Stimulated activated CD4-positive, alpha-beta T cell treated with anti-CD3 and anti-CD28 coated beads, TNF-alpha, amount 100 ng/mL, for 4 hours (primary cell): ENCODE measurements at places on chromosomes 16 and 17.

GRCh38 chr17:48023400-48024148 is 14.0 kb downstream of the COPZ2 start:
- DNase-seq: no peak

DNA sequence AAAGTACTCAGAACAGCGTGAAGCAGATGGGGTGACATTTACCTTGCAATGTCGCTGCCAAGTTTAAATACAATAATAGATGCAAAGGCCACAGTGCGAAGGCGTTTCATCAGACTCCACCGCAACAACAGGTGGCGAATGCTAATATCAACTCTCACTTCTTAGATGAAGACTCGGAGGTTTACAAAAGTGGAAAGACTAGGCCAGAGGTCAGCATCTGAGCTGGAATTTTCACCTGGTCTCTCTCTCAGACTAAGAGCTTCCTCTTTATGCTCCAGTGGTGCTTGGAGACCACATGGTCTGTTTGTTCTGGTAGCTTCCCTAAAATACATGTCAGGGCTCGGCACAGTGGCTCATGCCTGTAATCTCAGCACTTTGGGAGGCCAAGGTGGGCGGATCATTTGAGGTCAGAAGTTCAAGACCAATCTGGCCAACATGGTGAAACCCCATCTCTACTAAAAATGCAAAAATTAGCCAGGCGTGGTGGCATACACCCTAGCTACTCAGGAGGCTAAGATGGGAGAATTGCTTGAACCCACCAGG is 169.1 kb downstream of the XYLT1 start:
- no peak for DNase-seq

- no peak for DNase-seq
Measured at GRCh38 chr16:69404275-69404805, 18.5 kb upstream of the TERF2 start.

- DNase-seq: no peak
Measured at GRCh38 chr16:10206215-10206614, 24.0 kb upstream of the GRIN2A start.

DNA sequence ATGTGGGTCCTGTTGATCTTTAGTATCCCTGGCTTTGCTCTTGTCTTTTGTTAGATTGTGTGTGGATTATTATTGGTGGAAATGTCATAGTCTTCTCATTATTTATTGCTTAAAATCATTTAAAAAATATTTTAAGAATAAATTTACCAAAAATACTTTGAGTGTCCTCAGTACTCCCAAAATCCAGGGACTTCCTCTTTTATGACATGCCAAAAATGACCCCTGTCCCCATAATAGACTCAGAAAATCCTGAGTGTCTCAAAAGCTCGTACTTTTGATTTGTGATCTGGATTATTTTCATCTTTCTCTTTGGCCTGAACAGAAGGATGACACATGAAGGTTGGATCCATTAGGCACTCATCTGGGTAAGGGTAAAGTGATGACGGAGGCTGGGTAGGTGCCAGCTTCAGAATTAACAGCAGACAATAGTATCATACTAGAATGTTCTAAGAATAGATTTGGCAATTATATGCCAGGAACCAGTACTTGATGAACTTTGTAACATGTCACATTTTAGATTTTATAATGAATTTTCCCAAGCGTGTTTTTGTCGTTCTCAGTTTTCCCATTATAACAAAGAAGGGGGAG is 602.2 kb upstream of the CDH8 start:
- DNase-seq: no peak

DNA sequence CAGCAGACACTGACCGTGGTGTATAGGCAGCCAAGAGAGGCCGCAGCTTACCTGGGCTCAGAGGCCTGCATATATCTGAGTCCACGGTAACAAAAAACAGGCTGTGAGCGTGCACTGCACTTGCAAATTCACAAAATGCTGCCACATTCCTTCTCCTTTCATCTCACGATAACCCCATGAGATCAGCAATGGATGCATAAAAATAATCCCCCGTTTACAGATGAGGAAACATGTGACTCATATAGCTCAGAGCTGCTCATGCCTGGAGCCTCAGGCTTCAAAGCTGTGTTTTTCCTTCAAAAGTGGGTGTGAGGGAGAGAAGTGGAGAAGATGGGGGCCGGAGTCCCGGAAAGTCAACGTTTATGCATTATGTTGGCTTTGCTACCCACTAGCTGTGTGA is 118.3 kb upstream of the FOXF1 start:
- DNase-seq: no peak

DNA sequence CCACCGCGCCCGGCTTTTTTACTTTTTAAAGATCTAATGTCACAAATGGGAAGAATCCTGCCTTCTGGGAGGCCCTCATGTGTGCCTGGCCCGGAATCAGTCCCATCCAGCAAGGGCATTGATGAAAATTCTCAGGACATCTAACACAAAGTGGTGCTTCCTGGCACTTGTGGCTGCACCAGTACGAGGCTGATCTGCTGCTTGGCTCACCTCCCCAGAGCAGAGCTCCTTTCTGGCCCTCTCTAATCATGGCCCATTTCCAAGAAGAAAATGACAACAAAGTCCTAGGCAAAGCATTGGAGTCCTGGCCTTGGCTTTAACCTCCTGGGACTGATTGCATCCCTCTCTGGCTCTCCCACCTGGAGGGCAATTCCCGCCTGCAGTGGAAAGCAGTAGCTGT is 50.7 kb upstream of the SIAH1 start:
- no peak for DNase-seq

DNA sequence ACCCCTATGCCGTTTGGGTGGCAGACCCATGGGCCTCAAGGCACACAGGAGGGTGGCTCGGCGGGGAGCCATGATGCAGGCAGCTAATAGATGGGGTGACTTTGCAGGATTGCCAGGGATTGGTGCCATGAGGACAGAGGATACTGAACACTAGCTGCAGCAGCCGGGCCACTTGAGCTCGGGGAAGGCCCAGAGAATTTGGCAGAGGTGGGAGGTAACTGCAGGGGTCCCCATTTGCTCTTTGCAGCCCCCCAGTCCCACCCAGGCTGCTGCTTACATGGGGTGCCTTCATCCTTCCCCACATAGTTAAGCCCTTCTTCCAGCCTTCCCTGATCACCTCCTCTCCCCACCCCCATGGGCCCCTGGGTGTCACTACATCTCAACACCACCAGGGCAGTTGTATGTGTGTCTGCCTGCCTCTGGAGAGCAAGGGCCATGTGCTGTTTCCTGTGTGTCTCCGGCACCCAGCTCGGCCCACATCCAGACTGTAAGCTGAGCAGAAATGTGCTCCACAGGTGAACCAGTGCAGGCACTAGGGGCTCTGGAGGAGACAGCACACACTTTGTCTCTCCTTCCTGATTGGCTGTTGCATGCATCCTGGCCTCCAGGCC is 52.0 kb downstream of the SREBF1 start:
- no peak for DNase-seq

- DNase-seq: no peak
Measured at GRCh38 chr17:72318131-72318530, 197.3 kb downstream of the SOX9 start.

DNA sequence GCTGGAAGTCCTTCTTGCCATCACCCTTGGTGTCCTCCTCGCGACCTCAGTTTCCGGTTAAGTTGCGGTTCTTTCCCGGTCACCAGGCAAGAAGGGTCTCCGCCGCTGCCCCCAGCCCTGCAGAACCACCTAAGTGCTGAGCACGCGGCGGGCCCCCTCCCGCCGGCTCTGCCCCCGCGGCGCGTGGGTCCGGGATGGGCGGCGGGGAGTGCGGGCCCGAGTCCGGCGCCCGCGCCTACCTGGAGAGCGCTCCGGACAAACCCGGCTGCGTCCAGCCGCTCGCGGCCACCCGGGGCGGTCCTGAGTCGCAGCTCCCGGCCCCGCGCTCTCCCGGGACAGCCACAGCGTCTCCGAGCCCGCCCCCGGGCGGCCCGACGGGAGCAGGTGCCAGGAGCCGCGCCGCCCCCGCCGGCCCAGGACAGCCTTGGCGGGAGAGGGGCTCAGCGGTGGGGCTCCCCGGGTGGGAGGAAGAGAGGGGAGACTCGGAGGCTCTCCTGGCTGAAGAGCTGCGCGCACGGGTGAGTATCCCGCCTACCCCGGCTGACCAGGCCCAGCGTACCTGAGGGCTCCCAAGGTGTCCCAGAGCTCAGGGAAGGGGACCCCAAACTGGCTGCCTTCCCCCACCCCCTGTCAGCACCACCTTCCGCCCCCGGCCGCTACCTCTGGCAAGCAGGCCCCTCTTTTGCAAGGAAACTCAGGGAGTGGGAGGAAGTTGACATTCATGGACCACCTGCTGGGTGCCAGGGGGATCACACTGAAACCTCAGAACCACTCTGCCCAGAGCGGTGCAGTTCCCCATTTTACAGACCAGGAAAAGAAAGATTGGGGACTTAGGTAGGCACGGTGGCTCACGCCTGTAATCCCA is 22.2 kb upstream of the C17orf113 start:
- DNase-seq: no peak

DNA sequence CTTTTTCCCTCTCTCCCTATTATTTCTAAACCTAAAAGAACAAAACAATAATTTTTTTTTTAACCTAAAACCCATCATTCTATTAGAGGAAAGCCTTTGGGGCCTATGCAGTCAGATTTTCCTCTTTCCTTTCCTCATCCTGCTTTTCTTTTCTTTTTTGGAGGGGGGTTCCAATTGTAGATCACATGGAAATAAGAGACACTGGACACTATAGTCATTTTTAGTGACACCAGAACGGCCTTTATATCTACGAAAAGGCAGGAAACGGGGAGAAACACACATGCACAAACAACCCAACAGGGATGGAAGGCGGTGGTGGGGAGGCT is 5.1 kb upstream of the ZFHX3 start:
- DNase-seq: no peak

GRCh38 chr17:7982173-7982572 is 20.2 kb upstream of the GUCY2D start:
- no peak for DNase-seq

DNA sequence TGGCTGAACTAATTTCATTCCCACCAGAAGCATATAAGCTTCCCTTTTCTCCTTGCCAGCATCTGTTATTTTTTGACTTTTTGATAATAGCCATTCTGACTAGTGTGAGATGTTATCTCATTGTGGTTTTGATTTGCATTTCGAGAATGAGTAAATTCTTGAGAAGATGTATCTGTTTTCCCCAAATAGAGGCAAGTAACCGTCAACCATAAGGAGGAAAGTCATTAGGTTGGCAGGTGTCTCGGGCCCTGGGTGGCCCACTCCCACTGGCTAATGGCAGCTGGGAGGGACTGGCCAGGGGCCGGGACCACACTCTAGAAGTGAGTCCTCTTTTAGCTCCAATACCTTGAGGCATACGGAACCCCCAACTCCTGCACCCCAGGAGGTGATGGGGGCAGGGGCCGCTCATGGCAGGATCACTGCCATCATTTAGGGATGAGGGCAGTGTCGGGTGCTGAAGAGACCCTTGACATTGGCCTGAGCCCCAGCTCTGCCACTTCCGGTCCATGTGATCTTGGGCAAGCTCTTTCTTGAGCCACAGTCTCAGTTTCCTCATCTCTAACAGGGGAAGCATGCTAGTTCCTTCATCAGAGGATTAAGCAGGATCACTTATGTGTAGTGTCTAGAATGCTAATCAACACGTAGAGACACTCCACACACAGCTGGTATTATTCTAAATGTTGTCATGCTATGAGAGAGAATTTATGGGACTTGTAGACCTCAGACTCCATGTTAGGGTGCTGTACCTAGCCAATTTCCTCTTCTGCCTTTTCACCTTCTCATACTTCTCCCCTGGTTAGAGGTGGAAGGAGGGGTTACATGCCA is 44.3 kb downstream of the RGS9 start:
- no peak for DNase-seq

- DNase-seq: no peak
Measured at GRCh38 chr17:40699371-40699770, 4.2 kb downstream of the KRT24 start.

- no peak for DNase-seq
Measured at GRCh38 chr17:67056746-67057490, 12.6 kb downstream of the CACNG1 start.

DNA sequence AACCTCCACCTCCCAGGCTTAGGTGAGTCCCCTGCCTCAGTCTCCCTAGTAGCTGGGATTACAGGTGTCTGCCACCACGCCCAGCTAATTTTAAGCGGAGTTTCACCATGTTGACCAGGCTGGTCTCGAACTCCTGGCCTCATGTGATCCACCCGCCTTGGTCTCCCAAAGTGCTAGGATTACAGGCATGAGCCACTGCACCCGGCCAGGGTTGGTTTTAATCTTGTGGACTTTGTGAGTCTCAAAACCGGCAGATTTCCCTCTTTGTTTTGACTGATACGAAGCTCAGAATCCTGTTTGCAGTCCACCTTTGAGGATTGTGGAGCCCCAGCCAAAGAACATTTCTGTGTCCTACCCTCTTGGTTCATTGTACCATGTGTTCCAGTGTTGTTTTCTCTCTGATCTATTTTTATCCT is 16.4 kb upstream of the CPSF4L start:
- no peak for DNase-seq

DNA sequence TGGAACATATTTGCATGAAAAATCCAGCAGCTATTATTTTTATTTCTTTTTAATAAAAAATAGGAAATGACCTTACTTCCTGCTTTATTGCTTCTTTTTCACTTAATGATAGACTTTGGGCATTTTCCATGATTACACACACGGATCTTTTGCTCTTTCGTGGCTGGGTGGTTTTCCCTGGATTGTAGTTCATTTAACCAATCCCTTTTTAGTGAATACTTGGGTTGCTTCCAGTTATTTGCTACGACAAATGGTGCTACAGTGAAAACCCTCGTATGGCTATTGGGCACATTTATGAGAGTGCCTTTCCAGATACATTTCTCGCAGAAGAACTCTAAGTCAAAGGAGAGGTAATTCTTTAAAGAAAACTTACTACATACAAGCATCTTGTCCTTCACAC is 38.6 kb downstream of the FOXL1 start:
- no peak for DNase-seq

GRCh38 chr17:83132251-83133081 is 53.1 kb downstream of the METRNL start:
- no peak for DNase-seq

DNA sequence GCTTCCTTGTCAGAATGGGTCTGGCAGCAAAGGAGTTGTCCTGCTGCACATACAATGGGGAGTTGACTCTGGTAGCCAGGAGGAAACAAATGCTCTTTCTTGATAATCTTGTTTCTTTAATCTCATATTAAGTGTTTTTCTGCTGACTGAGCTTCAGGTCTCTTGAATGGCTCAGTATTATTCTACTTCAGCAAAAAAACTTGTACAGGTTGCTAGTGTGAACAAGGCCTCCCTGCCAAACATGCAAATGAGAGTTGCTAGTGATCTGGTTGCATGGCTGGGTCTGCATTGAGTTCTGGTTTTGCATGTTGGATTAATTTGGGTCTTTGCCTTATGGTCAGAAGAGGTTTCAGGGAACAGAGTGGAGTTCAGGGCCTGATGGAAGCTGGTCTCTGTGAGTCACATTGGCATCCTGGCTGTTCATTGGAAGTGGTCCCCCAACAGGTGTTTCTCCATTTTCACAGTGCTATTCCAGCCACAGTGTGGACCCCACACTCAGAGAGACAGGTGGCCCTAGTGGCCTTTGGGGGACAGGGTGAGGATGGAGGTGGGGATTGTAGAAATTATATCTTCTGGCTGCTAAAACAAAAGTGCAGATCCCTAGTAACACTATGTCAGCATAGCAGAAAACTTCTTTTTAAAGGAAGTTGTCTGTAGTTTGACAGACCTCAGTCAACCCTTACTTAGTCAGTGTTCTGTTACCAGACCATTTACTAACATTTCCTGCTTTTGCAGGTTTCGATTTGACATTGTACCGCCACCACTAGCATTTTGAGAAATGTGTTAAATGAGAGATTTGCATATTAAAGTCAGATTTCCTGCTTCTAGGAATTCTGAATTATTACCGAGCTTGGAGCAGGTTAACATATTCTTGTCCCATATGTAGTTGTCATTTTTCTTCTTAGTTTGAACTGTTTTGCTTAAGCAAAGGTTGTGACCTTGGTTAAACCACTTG is 47.1 kb downstream of the EPN2 start:
- DNase-seq: no peak
